ENCODE measurements at places on chromosomes 5 and 9.
A peak's percentile ranks its signal among the peaks of the same experiment; 100 is the strongest.

GRCh38 chr9:7676609-7677156 is 122.9 kb downstream of the DMAC1 start:
- no peak for DNase-seq

- DNase-seq, result no peak
These were observed 40.0 kb downstream of the MTREX start for GRCh38 chr5:55347786-55348185.

DNA sequence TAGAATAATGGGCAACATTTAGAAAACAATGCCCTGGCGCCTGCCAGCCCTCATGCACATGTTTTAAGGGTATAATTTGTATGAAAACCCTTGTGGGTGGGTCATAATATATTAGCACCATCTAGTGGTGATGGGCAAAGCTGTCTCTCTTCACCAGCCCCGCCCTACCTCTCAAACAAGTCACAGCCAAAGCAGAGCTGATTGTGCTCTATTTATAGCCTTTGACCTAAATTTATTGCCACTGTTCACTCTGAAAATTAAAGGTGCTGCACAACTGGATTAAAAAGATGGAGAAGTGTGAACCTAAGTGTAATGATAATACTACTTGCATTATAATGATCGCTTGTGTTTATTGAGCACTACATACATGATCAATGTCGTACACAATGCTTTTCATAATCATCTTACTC is 131.9 kb upstream of the ANKH start:
- DNase-seq, result no peak

- no peak for DNase-seq
These were observed 49.8 kb downstream of the PRRC1 start for GRCh38 chr5:127567026-127567768.

- DNase-seq, result no peak
These were observed 55.3 kb downstream of the AHRR start for GRCh38 chr5:376799-377325.

- DNase-seq, result peak; percentile 14
These were observed 627.7 kb downstream of the CCDC171 start for GRCh38 chr9:16180546-16180945.

- DNase-seq, result no peak
These were observed 594.6 kb upstream of the FAM174A start for GRCh38 chr5:99940540-99940939.

GRCh38 chr9:136324501-136325300 is 2.6 kb upstream of the GPSM1 start:
- no peak for DNase-seq

DNA sequence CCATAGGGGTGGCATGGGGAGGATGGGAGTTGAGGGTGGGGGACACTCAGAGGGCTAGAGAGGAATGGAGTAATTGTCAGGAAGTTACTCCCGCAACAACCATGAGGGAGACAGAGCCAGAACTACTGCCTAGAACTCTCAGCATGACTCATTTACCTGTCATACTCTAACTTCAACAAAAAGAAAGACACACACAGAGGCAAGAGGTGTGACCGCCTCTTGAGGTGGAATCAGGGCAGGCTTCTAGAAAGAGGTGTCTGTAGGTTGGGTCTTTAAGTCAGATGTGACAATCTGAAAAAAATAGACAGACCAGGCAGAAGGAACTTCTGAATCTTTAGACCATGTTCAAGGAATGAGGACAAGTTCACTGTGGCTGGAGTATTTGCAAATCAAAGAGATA is 73.4 kb downstream of the GABBR2 start:
- DNase-seq, result peak; percentile 44

- no peak for DNase-seq
These were observed 631 bp downstream of the B4GALT7 start for GRCh38 chr5:177600508-177601018.

GRCh38 chr5:9698125-9698826 is 68.1 kb upstream of the TAS2R1 start:
- no peak for DNase-seq

DNA sequence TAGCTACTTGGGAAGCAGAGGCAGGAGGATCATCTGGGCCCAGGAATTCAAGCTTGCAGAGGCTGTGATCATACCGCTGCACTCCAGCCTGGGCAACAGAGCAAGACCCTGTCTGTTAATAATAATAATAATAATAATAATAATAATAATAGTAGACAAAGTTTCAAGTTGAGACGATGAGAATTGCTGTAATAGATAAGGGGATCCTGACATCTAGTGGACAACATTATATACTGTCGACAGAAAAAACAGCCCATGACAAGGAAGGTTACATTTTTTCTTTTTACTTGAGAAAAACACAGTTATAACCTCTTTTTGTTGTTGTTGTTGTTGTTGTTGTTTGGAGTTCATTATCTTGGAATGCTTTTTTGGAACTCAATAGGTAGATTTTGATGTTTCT is 35.3 kb downstream of the NDFIP1 start:
- no peak for DNase-seq

DNA sequence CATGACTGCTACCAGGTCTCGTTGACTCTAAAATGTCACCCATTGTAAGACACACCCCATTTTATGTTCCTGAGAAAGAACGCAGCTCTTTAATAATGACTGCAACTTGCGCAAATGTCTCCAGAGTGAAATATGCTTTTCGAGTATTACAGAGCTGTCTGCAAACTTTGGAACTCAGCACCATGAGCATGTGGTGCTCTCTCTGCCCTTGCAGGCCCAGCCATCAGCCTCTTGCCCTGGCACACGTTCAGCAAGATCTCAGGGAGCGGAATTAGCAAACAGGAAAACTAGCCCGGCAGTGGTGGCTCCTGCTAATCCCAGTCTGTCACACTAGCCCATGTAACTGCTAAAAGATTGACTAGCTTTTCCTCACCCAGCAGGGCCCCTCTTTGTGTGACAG is 114.5 kb upstream of the SLC1A3 start:
- DNase-seq, result no peak

DNA sequence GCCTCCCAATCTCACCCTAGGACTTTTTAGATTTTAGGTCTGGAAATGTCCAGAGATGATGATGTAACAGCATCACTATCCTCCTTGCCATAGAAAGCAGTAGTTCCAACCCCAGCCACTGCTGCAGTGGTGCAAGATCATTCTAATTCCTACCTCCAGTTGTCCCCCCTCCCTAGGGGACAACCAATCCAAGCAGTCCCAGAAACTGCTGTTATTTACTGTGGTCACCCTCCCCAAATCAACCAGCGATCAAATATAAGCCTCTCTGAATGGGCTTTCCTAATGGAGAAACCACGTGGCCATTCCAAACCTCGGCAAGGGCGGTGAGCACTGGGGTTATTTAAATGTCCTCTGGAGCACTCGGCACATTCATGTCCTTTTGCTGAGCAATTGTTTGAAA is 159.8 kb downstream of the SLF1 start:
- no peak for DNase-seq
